ENCODE measurements at places on chromosomes 6 and 20. TPM values are rescaled to one million over a fixed set of nuclear protein-coding genes. Genes with fewer than 3 reads are reported as not detected.

- H3K27ac ChIP-seq, result no peak overlapping the region
- H3K27me3 ChIP-seq, result no peaks in the 10 kb centered on the region
These were observed 38.4 kb downstream of the HS3ST5 start for GRCh38 chr6:114304304-114304887.

DNA sequence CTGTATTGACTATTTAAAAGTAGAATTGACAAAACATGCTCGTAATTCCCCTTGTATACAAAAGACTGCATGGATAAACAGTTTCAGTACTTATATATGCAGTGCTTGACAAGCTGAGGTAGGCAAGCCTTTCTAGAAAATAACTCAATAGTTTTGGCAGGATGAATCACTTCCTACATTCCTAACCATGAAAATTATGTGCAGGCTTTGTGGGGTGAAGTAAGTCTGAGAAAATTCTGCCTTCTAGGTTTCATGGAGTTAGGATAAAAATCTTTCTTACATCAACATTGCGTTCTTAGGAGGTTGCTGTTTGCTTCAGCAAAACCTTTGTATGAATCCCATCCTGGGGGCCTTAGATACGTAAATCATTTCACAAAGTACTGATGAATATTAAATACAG lies 801.4 kb upstream of the EYS start:
- DNase-seq, result no peak
- H3K4me3 ChIP-seq, result no peak overlapping the region
- no peak overlapping the region for H3K27ac ChIP-seq
- H3K4me1 ChIP-seq, result no peaks in the 10 kb centered on the region
- H3K27me3 ChIP-seq, result no peaks in the 10 kb centered on the region

- peaks cover 24% of the 10 kb centered on the region for H3K4me1 ChIP-seq
- H3K27ac ChIP-seq, result peak overlapping the region; percentile 22
- no peak overlapping the region for H3K4me3 ChIP-seq
- no peaks in the 10 kb centered on the region for H3K27me3 ChIP-seq
- no peak for DNase-seq
These were observed 3.9 kb upstream of the MRGBP start for GRCh38 chr20:62792182-62792939.

DNA sequence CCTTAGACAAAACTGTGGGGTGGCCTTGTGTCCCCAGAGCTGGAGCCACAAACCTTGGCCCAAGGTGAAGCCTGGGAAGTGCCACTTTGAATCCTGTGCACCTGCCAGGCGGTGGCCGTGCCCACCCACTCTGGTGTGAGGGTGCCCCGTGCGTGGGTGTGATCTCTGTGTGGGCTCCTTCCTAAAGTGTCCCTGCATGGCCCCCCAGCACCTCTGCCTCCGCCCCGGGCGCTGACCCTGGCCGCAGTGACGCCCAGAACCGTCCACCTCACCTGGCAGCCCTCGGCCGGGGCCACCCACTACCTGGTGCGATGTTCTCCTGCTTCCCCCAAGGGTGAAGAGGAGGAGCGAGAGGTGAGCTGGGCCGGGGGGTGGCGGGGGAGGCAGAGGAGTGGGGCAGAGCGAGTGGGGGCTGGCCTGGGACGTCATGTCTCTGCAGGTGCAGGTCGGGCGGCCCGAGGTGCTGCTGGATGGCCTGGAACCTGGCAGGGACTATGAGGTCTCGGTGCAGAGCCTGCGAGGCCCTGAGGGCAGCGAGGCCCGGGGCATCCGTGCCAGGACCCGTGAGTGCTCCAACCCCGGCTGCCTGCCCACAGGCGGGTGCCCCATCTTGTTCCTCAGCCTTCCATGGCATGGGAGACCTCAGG lies 18.3 kb downstream of the COL20A1 start:
- no peak overlapping the region for H3K27ac ChIP-seq

GRCh38 chr20:16387666-16388065 lies 185.6 kb downstream of the KIF16B start:
- no peak overlapping the region for H3K4me3 ChIP-seq
- H3K27ac ChIP-seq, result no peak overlapping the region
- no peak for DNase-seq

DNA sequence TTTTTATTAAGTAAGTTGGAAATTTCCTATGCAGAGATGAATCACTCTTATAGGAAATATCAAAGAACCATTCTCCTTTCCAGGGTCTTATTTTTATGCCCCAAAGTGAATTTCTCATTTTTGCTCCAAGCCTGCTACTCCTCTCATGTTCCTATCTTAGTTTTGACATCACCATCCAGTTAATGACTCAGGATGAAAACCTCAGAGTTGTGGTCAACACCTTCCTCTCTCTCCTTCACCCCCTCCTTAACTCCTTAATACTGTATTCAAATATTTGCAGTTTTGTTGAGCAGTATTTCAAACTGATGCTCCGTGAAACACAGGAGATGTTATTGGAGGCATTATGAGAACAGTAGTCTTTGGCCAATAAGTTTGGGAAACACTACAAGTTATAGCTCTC lies 64.1 kb downstream of the NRN1 start:
- no peaks in the 10 kb centered on the region for H3K36me3 ChIP-seq
- H3K27ac ChIP-seq, result no peak overlapping the region
- no peaks in the 10 kb centered on the region for H3K27me3 ChIP-seq
- DNase-seq, result no peak
- no peak overlapping the region for H3K4me3 ChIP-seq

Gene PRICKLE4
- polyA plus RNA-seq, result not detected

Gene ZFP57
- 3.3 TPM for polyA plus RNA-seq

Gene PARD6B
- 0.60 TPM for polyA plus RNA-seq

All from naive thymus-derived CD4-positive, alpha-beta T cell (primary cell).